GM13976 (cell line): ENCODE measurements at places on chromosomes 12 and 14.

DNA sequence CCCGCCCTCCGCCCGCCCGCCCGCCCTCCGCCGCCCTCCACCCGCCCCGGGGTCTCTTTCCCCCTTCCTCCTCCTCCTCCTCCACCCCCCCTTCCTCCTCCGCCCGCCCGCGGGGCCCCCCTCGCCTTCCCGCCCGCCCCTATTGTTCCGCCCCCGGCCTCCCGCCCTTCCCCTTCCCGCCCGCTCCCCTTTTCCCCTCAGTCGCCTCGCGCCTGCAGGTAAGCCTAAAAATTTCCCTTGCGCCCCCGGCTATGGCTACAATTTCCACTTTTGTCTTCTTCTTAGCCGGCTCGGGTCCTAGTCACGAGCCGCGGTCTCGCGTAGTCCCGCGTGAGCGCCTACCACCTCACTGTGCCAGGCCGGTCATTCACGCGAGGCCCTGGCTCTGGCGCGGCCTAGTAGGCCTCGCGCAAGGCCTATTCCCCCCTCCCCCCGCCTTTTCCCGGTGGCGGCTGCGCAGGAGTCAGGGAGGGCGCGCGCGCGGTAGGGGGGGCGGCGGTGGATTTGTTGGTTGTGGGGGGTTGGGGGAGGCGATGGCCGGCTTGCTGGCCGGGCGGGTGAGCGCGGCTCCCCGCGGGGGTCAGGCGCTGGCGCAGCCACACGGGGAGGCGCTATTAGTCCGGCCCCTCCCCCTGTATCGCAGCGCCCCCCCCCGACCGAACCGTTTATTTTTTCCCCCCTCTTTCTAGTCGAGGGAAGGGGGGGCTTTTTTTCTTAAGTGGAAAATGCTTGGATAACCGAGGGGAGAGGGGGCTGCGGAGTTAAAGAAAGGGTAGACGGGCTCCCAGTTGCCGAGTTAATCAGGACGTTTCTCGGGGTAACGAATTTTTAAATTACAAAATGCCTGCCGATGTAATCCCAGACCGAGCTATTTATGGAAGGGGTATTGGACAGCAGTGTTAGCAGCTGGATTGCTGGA is 516 bp downstream of the PCBP2 start:
- DNase-seq, result peak; percentile 87

- DNase-seq, result no peak
These were observed 20.5 kb downstream of the CKB start for GRCh38 chr14:103501921-103502669.

- no peak for DNase-seq
These were observed 143.5 kb downstream of the PAX9 start for GRCh38 chr14:36805131-36805559.

- DNase-seq, result no peak
These were observed 369.6 kb downstream of the DUSP6 start for GRCh38 chr12:88982694-88983093.

- no peak for DNase-seq
These were observed 114.0 kb downstream of the ALX1 start for GRCh38 chr12:85394065-85394464.
